ENCODE measurements at places on chromosomes 5 and 9. TPM values are rescaled to one million over a fixed set of nuclear protein-coding genes. Genes with fewer than 3 reads are reported as not detected.
A peak's percentile ranks its signal among the peaks of the same experiment; 100 is the strongest.

Gene CCDC183
- polyA plus RNA-seq: 0.06 TPM

Gene ZDHHC11B
- polyA plus RNA-seq: not detected

Gene GARIN3
- not detected for polyA plus RNA-seq

Gene APC
- polyA plus RNA-seq: 16.5 TPM

Gene HK3
- not detected for polyA plus RNA-seq

DNA sequence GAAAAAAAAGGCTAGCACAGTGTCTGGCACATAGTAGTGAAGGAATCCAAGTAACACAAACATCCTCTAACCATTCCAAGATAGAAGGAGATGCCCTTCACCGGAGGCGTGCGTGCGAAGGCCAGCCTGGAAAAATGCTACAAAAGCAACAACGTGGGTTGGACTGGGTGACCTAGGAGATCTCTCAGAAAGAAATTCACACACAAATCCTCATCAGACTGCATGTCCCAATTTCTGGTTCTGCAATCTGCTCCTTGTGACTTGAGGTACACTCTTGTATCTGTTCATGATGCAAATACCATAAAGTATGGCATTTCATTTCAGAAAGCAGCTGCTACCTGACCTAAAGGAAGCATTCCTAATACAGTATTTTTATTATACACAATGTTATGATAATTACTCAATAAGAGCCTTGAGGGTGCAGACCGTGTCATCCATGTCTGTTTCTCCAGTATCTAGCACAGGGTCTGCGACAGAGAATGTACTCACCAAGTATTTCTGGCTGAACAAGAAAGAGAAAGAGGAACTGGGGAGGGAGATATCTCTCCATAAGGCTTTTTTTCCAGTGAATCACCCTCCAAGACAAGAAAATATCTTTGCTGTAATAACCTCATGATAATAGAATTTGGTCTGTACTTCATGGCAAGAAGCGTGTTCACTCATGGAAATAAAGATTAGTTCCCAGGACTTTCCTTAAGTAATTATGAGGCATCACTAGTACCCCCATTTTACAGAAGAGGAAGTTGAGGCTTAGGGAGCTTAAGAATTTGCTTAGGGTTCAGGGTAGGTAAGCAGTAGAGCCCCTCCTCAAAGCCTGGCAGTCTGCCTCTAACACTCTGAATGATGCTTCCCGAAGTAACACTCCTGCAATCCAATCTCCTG is 138.3 kb downstream of the CDK5RAP2 start:
- no peak overlapping the region for H3K27ac ChIP-seq
- H3K4me3 ChIP-seq: no peak overlapping the region
- H3K4me1 ChIP-seq: no peaks in the 10 kb centered on the region
- no peak for DNase-seq

- DNase-seq: no peak
- H3K27me3 ChIP-seq: peaks cover 17% of the 10 kb centered on the region
Measured at GRCh38 chr9:95572381-95573151, 55.8 kb upstream of the PTCH1 start.

DNA sequence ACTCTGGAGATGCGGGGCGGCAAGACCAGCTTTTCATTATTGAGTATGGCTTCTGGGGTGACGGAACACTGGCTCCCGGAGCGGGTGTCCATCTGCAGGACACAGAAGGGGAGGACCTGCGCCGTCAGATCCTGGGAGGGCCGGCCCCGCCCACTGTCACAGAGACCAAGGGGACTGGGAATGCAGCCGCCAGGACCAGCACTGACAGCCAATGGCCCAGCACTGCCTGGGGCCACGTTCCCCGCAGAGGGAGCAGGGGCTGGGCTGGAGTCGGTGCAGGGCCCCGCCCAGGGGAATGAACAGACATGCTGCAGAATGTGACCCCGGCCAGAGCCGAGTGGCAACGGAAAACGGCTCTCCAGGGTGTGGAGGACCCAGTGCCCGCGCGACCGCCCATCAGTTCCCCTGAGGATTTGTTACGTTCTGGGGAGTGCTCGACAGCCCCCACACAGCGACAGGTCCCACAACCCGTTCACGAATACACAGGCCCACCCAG is at the start of gene ZDHHC11:
ZDHHC11 (minus strand) TSS at position 476 of the 496 bp plus-strand sequence; CDS start at position 92, 384 bp downstream.
- H3K27ac ChIP-seq: no peak within 1 kb of the TSS
- H3K4me1 ChIP-seq: no peaks in the 10 kb centered on the region
- H3K36me3 ChIP-seq: no peaks in the 10 kb centered on the region
- H3K27me3 ChIP-seq: peaks cover 41% of the 10 kb centered on the region
- no peak within 1 kb of the TSS for H3K4me3 ChIP-seq

DNA sequence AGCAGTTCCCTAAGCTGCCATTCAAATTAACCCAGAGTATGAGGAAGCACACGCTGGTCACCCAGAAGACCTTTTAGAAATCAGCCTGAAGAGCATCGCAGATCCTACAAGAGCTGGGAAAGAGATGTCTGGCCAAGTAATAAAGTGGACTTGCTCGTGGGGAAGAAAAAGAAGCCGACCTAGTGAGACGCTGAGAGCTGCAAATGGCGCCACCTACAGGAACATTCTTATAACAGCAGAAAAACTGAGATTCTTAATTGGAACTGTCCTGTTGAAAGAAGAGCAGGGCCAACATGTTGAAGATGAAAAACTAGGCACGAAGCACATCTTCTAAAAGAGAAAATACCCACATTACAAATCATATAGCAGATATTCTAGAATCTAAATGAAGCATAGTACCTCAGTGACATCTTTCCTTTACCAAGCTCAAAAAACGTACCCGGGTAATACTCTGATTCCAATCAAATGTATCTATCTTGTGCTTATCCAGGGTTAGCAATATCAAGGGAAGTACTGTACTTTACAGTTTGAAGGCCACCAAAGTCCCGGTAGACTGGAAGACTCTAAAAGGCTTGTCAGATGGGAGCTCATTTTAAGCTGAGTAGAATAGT is 3.9 kb upstream of the GNAQ start:
- H3K27ac ChIP-seq: no peak overlapping the region
- peak; percentile 40 for DNase-seq
- peaks cover 22% of the 10 kb centered on the region for H3K4me1 ChIP-seq
- no peaks in the 10 kb centered on the region for H3K27me3 ChIP-seq
- no peaks in the 10 kb centered on the region for H3K36me3 ChIP-seq

DNA sequence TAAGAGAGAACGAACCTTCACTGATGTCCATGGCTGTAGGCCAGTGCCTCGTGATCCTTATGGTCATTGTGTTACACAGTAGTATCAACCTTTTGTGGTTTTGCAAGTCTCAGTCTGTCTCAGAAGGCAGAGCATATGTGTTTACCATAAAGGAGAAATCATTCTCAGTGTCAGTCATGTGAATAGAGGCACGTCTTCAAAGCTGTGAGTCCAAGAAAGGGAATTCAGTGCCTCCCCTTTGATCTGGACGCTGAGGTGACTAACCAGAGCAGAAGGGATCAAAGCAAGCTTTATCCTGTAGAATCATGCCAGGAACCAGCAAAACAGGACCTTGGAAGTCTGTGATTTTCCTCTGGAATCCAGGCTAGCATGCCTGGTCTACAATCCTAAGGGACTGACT is 433.9 kb downstream of the DNAH5 start:
- H3K36me3 ChIP-seq: no peaks in the 10 kb centered on the region
- no peak overlapping the region for H3K4me3 ChIP-seq
- DNase-seq: peak; percentile 25
- H3K27me3 ChIP-seq: no peaks in the 10 kb centered on the region

GRCh38 chr9:134620751-134621557 is 20.6 kb upstream of the COL5A1 start:
- H3K4me3 ChIP-seq: no peak overlapping the region
- DNase-seq: no peak
- H3K27ac ChIP-seq: no peak overlapping the region
- no peaks in the 10 kb centered on the region for H3K36me3 ChIP-seq
- H3K4me1 ChIP-seq: peaks cover 19% of the 10 kb centered on the region
- H3K27me3 ChIP-seq: no peaks in the 10 kb centered on the region

GRCh38 chr5:74288448-74289108 is 351.9 kb downstream of the ENC1 start:
- no peak for DNase-seq
- peaks cover 20% of the 10 kb centered on the region for H3K4me1 ChIP-seq
- H3K36me3 ChIP-seq: no peaks in the 10 kb centered on the region
- no peak overlapping the region for H3K4me3 ChIP-seq
- no peaks in the 10 kb centered on the region for H3K27me3 ChIP-seq
- H3K27ac ChIP-seq: no peak overlapping the region
